ENCODE measurements at places on chromosomes 4 and X.

DNA sequence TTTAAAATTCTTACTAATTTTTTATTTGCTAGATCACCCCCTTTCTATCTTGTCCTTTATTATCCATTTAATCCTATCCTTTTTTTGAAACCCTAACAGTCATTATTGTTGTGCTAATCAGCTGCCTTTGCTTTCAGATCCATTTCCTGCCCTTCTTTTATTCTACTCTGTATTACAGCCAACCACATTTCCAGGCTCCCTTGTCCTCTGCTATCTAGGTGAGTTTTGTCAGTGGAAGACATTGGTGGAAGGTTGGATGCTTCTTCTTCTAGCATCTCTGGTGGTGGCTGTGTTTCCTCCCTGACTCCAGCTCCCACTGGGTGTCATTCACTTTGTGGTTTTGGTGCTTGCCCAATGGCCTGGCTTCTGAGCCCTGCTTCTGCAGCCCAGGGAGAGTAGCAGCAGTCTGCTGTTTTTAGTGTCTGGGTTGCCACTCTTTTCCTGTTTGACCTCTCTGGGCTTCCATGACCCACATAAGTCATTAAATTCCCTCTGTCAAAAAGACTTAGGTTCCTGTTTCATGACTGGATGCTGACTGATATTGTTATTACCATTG lies 225.2 kb upstream of the PGRMC2 start:
- DNase-seq, result no peak

DNA sequence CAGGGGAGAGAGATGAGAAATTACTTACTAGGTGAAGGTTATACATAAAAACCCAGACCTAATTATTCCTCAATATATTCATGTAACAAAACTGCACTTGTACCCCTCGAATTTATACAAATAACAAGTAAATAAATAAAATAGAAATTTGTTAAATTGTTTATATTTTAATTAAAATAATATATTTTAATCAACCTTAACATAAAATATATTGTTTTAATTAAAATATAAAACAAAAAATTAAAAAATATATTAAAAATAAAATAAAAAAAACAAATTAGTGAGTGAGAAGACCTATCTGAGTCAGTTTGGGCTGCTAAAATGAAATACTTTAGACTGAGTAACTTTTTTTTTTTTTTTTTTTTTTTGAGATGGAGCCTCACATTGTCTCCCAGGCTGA lies 87.4 kb upstream of the PCDH7 start:
- no peak for DNase-seq

DNA sequence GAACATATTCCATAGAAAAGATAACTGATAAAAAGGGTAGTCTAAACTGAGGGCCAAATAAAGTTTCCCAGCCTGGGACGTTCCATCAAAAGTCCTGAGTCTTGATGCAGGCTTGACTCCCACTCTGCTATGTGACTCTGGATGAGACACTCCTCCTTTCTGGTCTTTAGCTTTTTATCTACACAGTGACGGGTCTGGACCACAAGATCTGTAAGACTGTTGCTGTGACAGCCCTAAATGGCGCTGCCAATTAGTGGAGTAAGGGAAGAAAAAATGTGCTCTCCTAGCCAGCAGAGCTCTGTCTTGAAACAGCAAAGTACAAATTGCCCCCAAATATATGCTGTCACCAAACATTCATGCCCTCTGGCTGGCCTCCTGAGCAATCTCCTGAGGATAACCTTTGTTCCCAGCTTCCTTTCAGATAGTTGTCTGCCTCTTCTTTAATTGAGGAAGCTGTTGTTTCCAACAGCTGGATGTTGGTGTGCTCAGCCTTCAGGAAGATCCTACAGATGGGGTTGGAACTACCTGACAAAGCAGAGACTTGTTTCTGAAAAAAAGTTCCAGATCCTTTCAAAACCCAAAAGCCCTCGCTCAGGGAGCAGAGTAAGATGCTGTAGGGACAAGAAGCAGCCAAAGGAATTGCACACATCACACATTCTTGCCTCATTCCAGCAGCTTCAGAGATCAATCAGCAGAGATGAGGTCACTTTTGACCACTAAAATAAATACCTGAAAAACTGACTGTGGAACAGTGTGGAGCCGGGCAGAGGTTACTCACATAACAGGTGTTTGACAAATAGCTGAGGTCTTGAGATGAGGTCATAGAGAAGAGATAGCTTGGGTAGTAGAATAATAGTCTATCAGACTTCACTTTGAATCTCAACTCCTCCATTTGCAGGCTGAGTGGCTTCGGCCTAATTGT lies 383.4 kb upstream of the FGF13 start:
- DNase-seq, result no peak

GRCh38 chr4:108662629-108663028 lies 12.2 kb downstream of the OSTC start:
- DNase-seq, result no peak

DNA sequence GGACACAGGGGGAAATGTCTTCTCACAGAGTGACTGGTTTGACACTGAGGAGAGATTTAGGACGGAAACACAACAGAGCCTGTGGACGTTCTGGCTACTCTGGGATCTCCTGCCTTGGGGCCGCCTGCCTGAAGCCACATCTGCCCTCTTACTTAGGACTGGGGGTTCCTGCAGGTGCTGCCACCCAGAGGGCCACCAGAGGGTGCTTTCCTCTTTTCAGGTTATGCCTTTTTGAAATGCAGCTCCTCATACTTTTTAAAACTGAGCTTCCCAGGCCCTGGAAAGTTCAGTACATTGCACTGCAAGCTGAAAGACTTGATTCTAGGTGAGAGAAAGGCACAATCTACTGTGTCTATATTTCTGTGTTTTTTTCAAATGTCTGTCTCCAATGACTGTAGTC lies 92.2 kb upstream of the PGRMC2 start:
- no peak for DNase-seq

GRCh38 chr4:26075583-26075982 lies 161.6 kb downstream of the SMIM20 start:
- no peak for DNase-seq

DNA sequence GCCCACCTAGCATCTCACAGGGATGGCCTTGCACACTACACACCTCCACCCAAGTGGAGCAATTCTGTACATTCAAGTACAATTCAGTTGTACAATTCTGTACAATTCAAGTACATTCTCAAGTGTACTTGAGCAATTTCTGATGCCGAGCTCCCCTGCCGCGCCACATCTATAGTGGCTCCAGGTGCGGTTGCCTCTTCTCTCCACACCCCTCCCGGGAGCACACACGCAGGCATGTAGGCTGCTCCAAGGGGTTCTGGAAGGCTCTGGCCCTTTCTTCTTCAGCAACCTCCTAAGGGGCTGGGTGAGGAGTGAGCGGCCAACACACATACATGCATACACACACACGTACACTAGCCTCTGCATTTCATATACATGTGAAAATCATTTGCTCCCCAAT lies 18.9 kb upstream of the DUSP9 start:
- no peak for DNase-seq

DNA sequence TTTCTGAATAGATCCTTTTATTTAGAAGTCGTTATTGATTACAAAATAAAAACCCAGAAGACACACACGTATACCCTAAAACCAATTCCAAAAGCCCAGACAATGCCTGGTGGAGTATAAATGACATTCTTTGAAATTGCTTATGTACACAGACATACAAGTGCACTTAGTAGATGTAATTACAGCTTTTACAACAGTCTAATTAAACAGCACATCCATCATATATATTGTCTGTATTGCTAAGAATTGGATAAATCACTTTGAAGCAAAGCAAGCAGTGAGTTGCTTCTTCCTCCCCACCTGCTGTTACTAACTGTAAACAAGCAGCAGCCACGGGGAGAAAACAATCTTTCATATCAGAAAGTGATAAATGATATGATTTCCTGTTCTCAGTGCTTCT lies 645.7 kb downstream of the TLL1 start:
- DNase-seq, result no peak

DNA sequence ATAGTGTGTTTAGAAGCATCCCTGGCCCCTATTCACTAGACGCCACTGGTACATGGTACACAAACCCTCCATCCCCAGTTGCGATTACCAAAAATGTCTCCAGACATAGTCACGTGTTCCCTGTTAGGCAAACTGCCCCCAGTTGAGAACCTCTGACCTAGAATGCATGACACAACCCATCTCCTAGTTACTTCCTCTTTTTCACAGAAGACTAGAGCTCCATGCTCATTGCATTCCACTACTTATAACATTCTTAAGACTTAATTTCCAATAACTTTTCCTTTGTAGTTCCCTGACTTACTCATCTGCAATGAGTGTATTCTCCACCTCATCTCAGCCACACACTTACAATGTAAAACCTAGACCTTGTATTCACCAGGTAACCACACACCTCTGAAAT lies 68.6 kb downstream of the PRSS12 start:
- DNase-seq, result no peak

- no peak for DNase-seq
Measured at GRCh38 chrX:153504445-153505016, 9.8 kb downstream of the BGN start.

- peak; percentile 63 for DNase-seq
Measured at GRCh38 chrX:123859409-123859845, 426 bp upstream of the XIAP start.

DNA sequence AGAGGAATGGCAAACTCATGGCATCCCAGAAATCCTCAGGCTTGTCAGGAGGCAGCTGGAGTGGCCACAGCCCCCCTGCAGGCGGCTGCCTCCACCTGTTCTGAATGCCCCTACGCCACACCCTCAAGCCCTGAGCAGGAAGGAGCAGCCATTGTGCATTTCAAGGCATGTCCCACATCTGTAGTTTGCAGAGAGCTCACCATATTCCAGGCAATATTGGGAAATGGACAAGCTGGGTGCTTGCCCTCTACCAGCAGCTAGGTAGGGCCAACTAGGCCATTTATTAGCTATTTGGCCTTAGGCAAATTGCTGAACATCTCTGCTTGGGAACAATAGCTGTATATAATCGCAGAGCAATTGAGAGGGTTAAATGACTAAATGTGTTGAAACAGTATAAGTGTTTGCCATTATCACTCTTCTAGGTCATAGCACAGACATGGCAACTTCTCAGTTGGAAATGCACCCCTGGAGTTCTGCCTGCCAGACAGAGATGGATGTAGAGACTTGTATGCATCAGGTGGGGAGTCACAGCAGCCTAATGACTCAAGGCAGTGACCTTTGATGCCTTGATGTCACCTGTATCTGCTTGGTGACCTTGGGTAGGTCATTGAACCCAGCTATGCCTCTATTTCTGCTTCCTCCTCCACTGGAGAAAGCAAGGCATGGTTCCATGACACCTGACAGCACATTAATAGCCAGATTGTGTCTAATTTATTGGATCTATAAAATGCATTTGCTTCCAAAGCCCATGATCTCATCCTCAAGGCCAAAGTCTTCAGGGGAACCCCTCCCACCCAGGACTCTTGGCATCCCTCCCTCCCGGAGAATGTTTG lies 52.8 kb downstream of the FHDC1 start:
- no peak for DNase-seq

GRCh38 chr4:173135241-173135847 lies 33.3 kb upstream of the GALNT7 start:
- no peak for DNase-seq

DNA sequence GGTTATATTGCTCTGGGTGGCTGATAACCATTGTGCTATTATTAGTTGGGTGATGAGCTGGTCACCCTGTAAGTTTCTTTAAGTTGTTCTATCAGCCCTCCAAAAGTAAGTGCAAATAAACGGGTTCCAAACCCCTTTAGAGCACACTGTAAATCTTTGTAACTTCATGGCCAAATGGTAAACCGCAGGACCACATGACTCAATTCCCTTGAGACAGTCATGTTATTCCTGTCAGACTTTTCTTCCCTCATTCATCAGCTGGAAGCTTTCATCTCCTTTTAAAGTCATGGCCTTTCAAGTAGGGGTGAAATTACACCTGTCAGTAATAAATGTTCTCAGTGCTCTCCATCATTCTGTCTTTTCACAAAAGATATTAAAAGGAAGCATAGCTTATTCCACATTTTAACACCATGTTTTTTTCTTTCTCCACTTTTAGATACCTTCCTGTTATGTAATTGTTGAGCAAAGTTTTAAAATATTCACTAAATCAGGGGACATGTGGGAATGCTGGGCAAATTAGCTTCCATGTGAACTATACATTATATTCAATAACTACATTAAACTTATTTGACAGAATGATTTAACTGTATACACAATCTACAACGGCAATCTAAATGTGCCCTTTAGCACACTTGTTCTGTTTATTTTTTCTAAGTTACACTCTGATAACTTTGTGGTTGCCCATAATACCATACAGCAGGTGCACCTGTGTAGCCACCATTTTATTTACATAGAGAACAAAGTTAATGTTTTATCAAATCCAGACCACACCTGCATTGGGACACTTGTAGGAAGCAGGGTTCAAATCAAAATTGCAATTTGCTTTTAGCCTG lies 275.5 kb downstream of the CFAP299 start:
- no peak for DNase-seq

- DNase-seq, result no peak
Measured at GRCh38 chr4:51907006-51907669, 64.2 kb downstream of the DCUN1D4 start.

DNA sequence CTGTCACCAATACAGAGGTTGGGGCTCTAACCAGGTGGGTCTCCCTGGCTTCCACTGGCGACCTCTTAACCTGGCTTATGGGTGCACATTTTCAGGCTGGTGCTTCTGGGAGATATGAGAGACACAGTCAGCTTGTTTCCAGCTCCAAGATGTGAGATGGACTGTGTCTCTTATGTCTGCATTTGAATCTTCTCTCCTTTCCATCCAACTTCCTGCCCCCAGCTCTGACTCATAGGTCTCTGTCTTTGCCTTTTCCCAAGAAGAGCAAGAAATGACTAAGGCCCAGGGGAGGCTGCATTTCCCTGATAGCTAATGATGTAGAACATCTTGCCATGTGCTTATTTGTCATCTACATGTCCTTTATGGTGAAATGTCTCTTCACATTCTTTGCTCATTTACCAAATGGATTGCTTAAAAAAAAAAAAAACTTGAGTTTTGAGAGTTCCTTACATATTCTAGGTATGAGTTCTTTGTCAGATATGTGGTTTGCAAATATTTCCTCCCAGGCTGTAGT lies 3.2 kb upstream of the UXT start:
- no peak for DNase-seq

DNA sequence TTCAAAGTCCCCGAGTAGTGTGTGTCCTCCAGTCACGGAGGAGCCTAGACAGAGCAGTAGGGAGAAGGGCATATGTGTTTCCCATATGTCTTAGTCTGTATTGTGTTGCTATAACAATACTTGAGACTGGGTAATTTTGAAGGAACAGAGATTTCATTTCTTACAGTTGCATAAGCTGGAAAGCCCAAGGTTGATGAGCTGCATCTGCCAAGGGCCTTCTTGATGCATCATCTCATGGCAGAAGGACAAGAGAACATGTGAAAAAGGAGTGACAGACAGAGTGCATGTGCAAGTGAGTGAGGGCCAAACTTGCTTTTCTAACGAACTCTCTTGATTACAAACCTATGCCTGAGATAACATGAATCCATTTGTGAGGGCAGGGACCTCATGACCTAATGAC lies 243.4 kb downstream of the ARHGAP10 start:
- no peak for DNase-seq

- DNase-seq, result no peak
Measured at GRCh38 chr4:81632581-81633299, 161.0 kb upstream of the RASGEF1B start.

- DNase-seq, result peak; percentile 6
Measured at GRCh38 chrX:73563738-73564068, 706 bp downstream of the CHIC1 start.

- no peak for DNase-seq
Measured at GRCh38 chrX:6810776-6811175, 275.9 kb upstream of the VCX3A start.

- no peak for DNase-seq
Measured at GRCh38 chr4:105059337-105059736, 87.3 kb upstream of the TET2 start.

Data from caudate nucleus (tissue), 63 donors.